ENCODE measurements at places on chromosomes 5 and 9.

DNA sequence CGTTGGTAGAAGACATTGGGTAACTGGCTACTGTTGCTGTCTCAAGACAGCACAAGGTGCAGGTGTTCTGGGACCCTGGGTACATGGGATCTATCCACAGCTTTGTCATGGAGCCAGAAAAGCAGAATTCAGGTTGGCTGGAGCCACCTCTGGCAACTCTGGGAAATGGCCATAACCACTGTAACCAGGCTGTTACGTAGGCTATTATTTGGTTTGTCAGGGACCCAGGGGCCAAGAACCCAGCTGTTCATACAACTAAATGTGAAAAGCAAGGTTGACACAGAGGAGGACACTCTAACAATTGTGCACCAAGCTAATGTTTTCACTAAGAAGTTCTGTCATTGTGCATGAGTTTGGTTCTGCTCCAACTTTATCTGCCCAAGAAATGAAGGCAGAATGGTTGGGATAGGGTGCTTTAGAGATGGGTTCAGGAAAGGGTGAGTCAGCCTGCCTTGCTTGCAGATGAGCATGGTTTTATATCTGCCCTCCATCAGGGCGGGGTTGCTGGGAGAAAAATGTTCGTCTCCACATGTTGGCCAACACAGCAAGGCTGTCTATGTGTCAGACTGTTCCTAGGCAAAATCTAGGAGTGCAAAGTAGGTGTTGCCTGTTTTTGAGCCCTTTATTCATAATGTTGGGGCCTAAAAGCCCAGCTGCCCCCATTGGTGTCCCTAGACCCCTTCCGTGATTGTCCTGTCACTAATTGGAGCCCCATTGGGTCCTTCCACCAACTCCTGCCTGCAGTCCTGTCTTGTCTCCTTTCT, 131.3 kb upstream of the DAP start:
- DNase-seq: no peak

DNA sequence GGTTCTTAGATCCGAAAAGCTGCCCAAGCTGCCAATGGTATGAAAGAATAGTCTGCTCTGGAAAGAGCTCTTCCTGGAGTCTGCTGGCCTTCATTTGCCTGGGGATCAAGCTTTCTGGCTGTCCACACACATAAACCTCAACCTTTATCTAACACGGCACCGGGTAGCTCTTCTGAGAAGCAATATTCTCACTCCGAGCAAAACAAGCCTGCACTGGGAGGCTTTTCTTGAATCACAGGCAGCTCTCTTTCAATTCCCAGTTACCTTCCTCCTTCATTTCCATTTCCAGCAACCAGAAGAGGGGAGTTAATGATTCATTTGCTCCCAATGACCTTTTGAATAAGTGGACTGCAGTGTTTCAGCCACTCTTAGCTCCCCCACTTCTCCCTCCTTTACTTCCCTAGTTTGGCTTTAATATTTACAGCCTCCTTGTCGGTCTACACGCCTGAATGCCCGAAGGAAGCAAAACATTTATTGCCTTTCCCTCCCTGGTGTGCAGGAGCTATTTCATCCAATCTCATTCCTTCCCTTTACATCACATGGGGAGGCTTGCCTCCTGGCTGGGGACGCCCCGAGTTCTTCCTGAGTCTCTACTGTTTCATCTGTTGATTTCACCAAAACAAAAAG, 187.1 kb downstream of the ARHGEF28 start:
- DNase-seq: no peak

DNA sequence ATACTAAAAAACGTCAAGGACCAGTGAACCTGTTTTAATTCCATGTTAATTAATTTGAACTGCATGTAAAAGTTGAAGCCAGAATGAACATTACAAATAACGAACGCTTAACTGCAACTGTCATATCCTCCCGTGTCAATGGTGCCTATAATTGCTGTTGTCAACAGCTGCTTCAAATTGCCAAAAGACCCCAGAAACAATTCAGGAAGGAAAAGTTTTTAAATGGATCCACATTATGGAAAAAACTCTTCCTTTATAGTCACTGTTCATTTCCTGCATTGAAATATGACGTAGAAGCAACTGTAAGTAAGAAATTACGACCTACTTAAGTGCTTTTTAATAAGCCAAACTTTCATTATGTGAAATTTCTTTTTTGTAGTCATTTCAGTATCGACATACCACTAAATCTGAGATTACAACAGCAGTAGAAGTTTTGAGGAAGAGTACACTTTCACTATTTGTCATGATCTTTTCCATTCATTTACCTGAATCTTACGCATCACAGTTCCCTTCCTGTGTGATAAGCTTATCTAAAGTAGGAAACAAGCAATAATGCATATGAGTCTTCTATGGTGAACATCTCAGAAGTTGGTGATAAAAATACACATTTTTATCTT, 37.8 kb downstream of the MEF2C start:
- DNase-seq: no peak

GRCh38 chr5:969408-969839, 39.2 kb upstream of the NKD2 start:
- no peak for DNase-seq

DNA sequence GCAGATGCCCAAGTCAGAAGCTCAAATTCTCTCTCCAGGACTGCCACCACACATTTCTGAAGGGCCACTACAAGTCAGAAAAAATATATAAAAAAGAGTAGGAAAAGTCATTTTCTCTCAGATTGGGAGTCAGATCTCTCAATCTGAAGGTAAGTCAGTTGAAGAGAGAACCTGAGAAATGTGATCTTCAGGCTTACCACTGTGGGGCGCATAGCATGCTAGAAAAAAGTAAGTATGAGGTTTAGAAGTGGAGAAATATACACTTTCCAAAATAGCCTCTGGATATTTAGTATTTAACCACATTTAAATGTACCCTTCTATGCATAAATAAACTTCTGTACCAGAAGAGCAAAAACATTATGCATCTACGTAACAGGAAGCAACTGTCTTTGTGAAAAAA, 800.7 kb upstream of the CTNND2 start:
- no peak for DNase-seq

DNA sequence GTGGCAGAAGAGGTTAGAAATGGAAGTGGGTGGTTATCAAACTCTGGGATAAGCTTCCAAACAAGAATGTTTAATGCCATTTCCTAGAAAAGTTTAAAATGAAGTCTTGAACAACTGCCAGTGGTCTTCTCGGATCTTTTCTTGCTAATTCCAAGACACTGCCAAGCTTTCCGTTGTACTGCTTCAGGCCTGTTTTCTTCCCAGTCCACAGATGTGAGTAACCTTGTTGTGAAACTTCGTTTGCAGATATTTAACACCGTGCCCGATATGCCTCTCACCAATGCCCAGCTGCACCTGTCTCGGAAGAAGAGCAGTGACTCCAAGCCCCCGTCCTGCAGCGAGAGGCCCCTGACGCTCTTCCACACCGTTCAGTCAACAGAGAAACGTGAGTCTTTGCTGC, 269.8 kb downstream of the NR3C1 start:
- no peak for DNase-seq

Data from NCI-H1105 (cell line).